ENCODE measurements at places on chromosomes 4 and X.

- DNase-seq, result no peak
These were observed 178.8 kb downstream of the CAMK2D start for GRCh38 chr4:113582737-113583136.

- no peak for DNase-seq
These were observed 162.4 kb upstream of the GPRIN3 start for GRCh38 chr4:89469930-89470375.

- DNase-seq, result no peak
These were observed 45.2 kb upstream of the TRIM2 start for GRCh38 chr4:153159016-153159415.

DNA sequence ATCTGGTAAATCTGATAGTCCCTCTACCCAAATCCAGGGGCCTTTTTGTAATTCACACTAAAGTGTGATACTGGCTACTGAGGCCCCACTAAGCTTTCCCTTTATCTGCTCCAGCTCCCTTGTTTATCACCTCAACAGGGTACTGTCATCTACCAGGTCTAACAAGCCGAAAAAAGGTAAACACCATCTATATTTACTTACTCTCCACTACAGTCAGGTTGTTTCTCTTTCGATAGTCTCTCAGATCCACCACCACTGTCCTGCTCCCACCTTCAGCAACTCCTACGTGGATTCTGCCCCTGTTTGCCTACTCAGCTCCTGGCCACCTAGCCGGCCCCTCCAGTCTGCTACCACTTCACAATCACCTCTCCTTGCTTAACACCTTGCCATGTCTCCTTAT lies 3.3 kb downstream of the ITIH6 start:
- no peak for DNase-seq

DNA sequence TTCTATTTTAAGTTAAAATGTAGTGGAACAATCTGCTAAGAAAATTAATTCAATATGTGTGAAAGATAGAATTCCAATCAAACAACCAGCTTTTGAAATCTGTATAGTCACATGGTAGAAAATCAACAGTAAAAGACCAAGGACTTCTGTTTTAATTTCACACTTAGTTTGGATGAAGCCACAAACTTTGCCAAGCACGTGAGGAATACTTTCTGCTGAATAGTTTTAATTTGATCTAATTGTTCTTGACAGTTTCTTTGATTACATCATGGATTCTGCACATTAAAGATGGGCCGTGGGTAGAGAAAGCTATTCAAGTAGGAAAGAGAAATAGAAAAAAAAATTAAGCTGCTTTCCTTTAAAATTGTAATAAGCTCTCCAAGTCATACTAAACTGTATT lies 137.9 kb upstream of the FAM241A start:
- no peak for DNase-seq

DNA sequence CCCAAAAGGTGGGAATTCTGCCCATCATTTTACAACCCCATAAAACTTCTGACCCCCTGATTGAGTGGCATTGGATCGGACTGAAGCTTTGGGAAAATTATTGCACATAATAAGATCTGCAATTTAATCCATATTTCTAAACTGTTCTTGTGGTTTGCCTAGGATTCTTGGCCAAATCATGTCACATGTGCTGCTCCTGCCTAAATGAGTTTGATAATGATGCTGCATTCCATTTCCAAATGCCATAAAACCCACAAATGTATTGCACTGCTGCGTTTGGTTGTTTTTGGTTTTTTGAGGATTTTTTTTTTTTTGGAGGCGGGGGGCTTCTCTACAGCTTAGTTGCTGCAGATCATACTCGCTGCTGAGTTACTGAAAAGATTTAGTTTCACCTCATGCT lies 153.6 kb downstream of the QDPR start:
- no peak for DNase-seq

DNA sequence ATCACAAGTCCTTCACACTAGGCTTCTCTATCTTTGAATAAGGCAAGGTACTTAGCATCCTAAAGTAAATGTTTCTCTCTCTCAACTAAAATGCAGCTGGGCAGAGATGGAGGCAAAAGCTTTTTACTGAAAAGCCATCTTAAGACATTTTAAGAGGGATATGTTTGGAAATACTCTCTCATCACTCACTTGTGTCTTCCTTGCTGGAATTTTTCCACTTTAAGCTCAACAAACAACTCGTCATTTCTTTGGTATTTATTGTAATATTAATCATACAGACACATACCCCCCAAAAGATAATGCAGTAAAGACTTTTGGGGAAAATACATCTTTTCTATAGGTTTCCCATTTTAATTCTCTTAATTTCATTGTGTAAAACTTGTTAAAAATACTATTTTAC lies 16.4 kb downstream of the MBNL3 start:
- DNase-seq, result no peak

DNA sequence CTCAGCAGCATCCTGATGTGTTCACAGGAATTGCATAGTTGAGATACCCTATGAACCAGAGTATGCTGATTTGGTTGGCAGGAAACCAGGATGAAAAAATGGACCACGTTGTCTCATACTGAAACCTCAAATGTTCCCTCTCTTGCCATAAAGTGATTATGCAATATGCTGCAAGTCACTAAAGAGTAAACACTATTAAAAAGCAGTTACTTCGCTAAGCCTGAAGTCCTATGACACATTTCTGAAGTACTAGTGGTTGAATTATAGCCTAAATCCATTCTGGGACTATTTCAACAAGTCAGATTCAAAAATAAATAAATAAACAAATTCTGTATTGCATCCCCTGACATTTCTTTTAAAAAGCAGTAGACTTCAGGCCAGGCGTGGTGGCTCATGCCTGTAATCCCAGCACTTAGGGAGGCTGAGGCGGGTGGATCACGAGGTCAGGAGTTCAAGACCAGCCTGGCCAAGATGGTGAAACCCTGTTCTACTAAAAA lies 106.0 kb upstream of the NAP1L5 start:
- no peak for DNase-seq

DNA sequence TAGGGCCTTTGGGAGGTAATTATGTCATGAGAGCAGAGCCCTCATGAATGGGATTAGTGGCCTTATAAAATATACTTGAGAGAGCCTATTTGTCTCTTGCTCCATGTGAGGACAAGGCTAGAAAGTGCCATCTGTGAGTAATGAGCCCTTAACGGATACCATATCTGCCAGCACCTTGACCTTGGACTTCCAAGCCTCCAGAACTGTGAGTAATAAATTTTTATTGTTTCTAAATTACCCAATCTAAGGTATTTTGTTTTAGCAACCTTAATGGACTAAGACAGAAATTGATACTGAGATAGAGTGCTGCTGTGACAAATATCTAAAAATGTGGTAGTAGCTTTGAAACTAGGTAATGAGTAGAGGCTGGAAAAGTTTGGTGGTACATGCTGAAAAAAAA lies 285.0 kb upstream of the DIPK2B start:
- no peak for DNase-seq

GRCh38 chr4:6963139-6963611 lies 53.5 kb downstream of the TBC1D14 start:
- DNase-seq, result no peak

- no peak for DNase-seq
These were observed 159.1 kb upstream of the WDR1 start for GRCh38 chr4:10275696-10276095.

- no peak for DNase-seq
These were observed 11.9 kb downstream of the HUWE1 start for GRCh38 chrX:53674581-53674980.

DNA sequence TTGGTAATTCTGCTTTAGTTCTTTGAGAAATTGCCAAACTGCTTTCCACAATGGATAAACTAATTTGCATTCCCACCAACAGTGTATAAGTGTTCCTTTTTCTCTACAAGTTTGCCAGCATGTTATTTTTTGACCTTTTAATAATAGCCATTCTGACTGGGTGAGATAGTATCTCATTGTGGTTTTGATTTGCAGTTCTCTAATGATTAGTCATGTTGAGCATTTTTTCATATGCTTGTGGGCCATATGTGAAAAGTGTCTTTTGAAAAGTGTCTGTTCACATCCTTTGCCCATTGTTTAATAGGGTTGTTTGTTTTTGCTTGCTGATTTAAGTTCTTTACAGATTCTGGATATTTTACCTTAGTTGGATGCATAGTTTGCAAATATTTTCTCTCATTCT lies 25.9 kb downstream of the ENPEP start:
- no peak for DNase-seq

DNA sequence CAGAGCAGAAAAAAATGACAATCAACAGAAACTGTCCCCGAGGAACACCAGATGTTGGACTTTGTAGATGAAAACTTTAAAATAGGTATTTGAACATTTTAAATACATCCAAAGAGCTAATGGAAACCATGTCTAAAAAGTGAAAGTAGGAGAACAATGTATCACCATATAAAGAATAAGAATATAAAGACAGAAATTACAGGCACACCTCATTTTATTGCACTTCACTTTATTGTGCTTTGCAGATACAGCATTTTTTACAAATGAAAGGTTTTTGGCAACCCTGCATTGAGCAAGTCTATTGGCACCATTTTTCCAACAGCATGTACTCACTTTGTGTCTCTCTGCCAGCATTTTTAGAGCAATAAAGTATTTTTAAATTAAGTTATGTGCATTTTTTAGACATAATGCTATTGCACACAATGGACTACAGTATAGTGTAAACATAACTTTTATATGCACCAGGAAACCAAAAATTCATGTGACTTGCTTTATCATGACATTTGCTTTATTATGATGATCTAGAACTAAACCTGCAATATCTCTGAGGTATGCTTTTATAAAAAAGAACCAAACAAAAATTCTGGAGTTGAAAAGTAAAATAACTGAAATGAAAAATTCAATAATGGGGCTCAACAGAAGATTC lies 212.4 kb upstream of the CASK start:
- no peak for DNase-seq

GRCh38 chr4:123342498-123342897 lies 54.1 kb upstream of the SPRY1 start:
- DNase-seq, result no peak

DNA sequence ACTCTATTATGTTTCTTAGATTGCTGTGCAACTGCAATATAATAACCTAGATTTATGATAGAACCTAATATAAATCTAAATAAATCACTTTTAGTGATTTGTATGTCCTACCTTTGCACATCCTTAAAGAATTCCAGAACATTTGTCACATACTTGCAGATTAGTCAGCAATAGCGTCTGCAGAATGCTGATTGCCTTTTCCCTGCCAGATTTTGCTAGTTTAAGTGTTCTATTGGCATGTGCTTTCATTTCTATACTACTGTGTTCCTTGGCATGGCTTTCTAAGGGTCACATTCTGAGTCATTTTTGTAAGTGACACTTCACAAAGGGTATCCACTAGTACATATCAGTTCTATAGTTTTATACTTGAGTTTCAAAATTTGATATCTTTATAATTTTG lies 303.1 kb upstream of the GIMD1 start:
- no peak for DNase-seq

DNA sequence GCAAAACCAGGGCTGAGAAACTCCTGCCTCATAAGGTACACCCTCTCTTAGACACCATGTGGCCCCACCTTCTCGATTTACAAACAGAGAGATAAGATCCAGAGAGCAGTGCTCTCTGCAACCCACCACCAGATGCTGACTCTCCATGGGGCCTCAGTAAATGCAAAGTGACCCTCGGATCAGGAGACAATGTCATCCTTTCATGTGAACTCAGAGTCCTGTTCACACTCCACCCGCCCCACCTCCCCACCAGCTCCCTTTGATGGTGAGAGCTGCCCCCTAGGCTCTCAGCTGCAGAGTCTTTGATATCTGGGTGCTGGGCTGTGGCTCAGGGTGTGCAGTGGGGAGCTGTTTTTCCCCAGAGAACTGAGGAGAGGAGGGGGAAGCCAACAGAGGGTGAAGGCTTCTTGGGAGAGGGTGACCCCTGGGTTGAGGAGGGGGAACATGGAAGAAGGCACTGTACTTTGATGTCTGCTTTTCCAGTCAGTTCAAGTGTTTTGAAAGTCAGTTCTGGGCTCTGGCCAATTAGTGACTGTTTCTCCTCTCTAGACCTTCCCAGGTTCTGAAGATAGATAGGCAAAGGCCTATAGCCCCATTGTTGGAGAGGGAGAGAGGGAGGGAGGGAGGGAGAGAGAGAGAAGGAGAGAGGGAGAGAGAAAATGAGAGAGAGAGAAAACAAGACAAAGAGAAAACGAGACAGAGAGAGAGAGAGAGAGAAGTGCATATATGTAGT lies 88.2 kb downstream of the SCD5 start:
- peak; percentile 47 for DNase-seq

- DNase-seq, result no peak
These were observed 124.0 kb downstream of the FAM53A start for GRCh38 chr4:1559896-1560650.

- no peak for DNase-seq
These were observed 11.4 kb downstream of the HSPA4L start for GRCh38 chr4:127793528-127793927.

- DNase-seq, result no peak
These were observed 118.2 kb upstream of the STX18 start for GRCh38 chr4:4659871-4660651.

- DNase-seq, result no peak
These were observed 10.9 kb downstream of the SH3D19 start for GRCh38 chr4:151314479-151314878.

- DNase-seq, result no peak
These were observed 103.4 kb downstream of the PDE5A start for GRCh38 chr4:119525005-119525749.

GRCh38 chr4:36432586-36432985 lies 151.2 kb downstream of the DTHD1 start:
- DNase-seq, result no peak

- DNase-seq, result no peak
These were observed 11.9 kb downstream of the COPS4 start for GRCh38 chr4:83046693-83047473.

DNA sequence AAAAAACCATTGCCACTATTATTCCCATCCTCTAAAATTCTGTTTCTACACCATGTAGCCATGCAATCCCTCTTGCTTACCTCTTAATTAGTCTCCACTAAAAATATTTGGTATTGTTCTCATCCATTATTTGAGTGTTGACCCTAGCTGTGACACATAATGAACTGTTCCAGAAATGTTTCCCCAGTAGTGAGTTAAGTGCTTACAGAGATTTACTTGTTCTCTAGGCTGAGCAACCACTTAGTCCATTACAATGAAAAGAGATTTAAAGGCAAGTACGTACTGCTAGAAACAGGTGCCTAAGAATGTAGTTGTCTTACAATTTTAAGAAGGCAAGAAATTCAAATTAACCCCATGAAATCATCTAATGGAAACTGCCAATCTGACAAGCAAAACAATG lies 112.7 kb upstream of the PTPN13 start:
- no peak for DNase-seq

GRCh38 chr4:179843370-179843769 lies 2399.8 kb upstream of the TENM3 start:
- peak; percentile 44 for DNase-seq

- no peak for DNase-seq
These were observed 128.2 kb downstream of the SLC7A11 start for GRCh38 chr4:138113819-138114400.

DNA sequence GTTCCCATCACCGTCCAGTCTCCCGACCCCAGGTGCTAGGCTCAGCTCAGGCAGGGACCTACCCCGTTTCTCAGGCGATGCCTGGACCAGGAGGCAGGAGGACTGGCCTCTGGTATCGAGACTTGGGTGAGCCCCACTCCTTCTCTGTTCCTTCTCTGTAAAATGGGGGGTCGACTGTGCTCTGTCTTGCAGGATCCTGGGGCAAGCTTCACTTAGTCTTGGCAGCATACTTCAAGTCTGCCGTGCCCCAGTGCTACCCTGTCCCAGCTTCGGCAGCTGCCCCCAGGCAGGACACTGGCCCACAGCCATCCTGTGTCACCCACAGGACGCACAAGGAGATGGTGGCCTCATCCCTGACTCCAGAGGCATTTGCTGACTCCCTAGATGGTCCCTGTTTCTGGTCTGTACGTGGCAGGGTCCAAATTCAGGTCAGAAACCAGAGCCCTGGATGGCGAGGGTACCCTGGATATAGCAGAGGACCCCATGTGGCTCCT lies 7.0 kb upstream of the HAUS7 start:
- no peak for DNase-seq

- DNase-seq, result no peak
These were observed 122.7 kb upstream of the C1GALT1C1 start for GRCh38 chrX:120752431-120753082.
